ENCODE measurements at places on chromosomes 7 and 10.
A peak's percentile ranks its signal among the peaks of the same experiment; 100 is the strongest.

GRCh38 chr10:29688230-29688661 lies 53.5 kb upstream of the SVIL start:
- no peak for DNase-seq

DNA sequence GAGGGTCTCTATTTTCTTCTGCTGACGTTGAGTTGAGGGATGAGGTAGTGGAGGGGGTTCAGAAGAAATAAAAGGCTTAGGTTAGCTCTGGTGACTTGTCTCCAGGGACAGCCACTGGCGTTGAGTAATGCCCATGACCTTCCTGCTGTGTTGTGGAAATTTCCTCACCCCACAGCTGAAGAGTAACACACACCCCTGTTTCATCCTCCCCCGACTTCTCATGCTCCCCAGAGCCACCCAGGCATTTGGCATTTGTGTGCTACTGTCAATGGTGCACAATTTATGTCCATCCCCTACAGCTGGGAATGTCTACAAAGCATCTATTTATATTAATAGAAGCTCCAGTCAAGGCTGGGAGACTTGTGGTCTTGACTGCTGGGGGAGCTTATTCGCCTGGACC lies 4.7 kb upstream of the TMEM72 start:
- DNase-seq: no peak

- no peak for DNase-seq
These were observed 10.7 kb downstream of the GRK5 start for GRCh38 chr10:119217991-119218490.

DNA sequence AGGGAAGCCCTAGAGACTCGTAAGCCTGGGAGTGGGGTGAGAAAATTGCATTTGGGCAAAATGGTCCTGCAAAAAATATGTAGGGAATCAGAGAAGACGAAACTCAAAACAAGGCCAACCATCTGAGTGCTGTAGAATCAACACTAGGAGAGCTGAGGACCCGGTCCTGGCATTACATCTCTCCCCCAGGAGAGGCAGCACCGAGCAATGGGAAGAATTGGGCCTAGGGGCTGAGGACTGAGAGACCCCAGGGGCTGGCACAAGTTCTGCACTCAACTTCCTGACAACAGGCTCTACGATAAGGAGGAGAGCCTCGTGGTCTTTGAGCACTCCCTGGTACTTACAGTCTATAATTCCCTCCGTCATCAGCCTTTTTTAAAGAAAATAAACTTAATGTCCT lies 47.6 kb downstream of the BPGM start:
- DNase-seq: no peak

DNA sequence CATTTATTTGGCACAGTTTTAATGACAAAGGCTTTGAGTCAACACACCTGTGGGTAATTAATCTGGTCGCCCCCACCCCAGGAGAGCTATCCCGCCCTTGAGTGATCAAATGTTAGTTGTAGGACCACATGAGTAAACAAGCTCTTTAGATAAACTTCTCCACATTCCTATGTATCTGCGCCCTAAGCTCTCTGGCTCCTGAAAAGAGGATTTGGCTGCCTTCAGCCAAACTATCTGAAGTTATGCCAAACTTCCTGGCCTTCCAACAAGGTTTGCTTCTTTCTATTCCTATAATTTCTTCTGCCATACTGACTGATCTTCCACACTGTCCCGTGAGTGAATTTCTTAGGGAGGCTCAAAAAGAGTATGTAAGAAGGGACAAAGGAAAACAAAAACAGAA lies 134.2 kb downstream of the RALA start:
- DNase-seq: no peak

DNA sequence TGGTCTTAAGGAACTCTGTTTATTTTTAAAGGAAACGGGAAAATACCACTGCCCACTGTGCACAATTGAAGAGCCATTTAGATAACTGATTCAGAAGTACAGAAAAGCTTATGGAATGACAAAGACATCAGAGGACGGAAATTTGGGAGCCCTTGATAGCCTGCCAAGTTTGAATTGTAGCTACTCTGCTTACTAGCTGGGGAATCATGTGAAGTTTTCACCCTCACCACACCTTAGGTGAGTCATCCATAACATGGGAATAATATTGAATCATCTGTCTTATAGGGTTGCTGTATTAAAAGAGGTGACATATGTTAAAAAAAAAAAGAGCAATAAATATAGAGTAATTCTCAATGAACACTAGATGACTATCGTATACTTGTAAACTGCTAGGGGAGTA lies 1104.2 kb downstream of the GATA3 start:
- no peak for DNase-seq

DNA sequence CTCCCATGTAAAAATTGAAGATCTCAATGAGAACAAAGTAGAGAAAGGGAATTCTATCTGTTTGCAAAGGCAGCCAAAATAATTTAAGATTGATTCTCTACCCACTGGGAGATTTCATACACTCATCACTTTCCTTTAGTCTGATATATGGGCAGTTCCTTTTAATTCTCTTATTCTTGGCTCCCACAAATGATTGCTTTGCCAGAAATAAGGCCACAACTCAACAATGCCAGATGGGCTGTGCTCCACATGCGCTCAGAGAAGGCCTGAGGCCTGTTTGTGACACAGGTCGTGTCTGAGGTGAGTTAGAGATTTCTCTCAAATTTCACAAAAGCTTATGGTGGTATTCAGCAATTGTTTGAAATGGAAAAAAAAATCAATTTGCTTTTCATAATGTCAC lies 501.9 kb upstream of the SEMA3D start:
- no peak for DNase-seq

DNA sequence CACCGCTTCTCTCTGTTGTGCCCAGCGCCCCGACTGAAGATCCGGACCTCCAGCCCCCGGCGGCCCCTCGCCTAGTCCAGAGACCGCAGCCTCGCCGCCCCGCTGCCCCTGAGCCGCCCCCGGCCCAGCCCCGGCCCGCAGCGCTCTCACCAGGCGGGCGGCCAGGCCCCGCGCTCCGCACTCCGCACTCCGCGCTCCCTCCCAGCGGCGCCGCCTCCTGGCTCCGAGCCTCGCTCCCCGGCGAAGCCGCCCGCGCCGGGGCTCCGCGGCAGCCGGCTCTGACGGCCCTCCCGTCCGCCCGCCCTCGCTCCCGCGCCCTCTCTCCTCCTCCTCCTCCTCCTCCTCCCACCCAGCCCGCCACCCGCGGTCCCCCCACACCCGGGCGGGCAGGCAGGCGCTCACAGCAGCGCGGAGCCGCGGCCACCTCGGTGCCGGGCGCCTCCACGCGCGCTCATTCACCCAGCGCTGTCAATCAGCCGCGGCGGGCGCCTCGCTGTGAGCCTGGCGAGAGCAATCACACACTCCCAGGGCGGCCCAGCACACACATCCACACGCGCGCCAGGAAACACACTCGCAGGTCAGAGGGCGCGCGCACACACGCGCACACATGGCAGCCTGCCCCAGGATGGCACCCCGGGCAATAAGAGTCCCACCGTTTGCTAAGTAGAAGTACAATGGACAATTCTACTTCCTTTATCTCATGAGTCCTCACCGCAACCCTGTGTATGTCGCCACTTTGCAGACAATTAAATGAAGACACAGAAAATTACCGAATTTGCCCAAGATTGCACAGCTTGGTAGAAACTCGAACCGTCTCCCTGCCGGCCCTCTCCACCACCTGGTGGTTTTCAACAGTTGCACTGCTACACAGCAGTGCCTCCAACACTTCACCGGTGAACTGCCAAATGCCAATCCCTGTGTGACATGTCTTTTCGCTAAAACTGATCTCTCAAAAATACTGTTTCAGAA lies at the start of gene PRRT4:
TSS of gene PRRT4 (minus strand) at position 280 of the 969 bp plus-strand sequence.
- peak; percentile 63 for DNase-seq

GRCh38 chr10:128704716-128705115 lies 578.5 kb upstream of the MKI67 start:
- no peak for DNase-seq

- DNase-seq: no peak
These were observed 12.3 kb downstream of the AOAH start for GRCh38 chr7:36712015-36712414.

- no peak for DNase-seq
These were observed 207.0 kb upstream of the CXCL12 start for GRCh38 chr10:44591911-44592310.

DNA sequence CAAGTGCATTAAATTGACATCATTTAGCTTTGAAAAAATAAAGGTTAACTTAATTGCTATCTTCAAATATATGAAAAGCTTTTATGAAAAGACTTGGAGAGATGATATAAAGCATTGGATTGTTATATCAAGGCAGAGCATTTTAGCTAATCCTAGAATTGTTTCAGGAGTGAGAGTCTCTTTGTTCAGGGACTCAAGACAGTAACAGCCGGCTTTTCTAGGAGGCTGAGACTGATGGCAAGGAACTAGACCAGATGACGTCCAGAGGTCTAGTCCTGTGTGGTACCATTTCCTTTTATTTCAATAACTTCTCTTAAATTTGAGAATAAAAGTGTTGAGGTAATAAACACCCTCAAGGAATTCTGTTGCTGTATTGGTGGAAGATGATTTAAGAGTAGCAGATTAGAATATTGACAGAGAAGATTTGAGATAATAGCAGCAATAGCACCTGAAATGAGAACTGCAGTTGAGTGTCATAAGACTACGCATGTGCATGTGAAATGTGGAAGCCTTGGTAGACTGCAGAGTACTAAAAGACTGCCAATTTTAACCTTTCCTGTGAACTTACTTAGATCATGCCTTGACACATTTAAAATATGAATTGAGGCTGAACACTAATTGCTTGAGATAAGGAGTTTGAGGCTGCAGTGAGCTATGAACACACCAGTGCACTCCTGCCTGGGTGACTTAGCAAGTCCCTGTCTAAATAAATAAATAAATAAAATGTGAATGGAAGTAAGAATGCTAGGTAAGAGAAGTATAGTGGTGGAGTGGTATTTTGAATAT lies 79.6 kb downstream of the ZNRF2 start:
- peak; percentile 82 for DNase-seq

DNA sequence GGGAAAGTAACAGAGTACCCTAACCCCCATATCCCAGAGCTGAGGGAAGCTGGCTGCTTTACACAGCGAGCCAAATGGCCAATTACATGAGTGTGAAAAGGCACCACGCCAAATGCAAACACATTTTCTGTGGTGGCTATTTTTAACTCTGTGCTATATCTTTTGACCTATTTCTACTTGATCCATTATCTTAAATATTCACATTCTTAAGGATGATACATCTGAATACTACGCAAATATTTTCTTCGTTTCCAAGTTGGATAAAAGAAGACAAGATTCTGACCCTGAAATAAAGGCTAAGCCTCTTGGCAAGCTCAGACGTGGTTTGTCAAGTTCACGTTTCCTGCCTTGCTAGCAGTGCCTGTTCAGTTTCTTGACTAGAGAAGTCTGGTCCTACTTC lies 146.7 kb upstream of the TMEM196 start:
- no peak for DNase-seq

DNA sequence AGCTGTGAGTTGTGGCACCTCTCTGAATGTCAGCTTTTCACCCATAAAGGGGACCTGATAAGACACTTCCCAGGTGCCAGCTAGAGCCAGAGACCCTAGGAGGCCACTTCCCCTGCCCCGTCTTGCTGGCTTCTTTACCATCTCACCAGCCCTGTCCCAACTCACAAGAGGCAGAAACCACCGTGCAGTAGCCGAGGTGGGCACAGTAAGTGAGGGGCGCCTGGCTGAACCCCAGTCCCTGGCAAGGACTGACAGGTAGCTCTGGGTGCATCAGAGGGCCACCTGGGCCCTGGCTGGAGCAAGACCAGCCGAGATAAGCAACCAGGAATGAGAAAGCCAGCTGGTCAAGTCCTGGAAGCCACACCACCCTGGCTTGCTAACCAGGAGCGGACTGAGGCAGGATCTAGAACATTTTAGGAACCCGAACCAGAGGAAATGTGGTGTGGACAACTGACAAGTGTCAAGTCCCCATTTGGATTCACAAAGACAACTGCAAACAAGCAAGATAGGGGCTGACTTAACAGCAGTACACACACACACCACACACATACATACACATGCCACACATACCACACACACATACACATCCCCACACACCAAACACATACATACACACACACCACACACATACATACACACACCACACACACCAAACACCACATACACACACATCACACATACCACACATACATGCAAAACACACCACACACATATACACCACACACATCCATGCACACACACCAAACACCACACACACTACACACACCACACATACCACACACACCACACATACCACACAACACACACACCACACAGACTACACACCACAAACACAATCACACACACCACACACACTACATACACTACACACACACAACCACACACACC lies 20.8 kb downstream of the OGDHL start:
- no peak for DNase-seq

GRCh38 chr7:78427209-78427608 lies 628.6 kb downstream of the PHTF2 start:
- no peak for DNase-seq

- no peak for DNase-seq
These were observed 140.7 kb upstream of the AGK start for GRCh38 chr7:141410353-141411000.

GRCh38 chr7:86790383-86790782 lies 146.7 kb downstream of the GRM3 start:
- no peak for DNase-seq

DNA sequence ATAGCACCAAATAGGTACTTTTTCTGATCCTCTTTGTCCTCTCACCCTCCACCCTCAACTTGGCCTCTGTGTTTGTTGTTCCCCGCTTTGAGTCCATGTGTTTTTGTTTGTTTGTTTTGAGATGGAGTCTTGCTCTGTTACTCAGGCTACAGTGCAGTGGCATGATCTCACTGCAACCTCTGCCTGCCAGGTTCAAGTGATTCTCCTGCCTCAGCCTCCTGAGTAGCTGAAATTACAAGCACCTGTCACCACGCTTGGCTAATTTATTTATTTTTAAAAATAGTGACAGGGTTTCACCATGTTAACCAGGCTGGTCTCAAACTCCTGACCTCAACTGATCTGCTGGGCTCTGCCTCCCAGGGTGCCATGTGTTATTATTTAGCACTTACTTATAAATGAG lies 5.3 kb downstream of the ZNF273 start:
- no peak for DNase-seq

DNA sequence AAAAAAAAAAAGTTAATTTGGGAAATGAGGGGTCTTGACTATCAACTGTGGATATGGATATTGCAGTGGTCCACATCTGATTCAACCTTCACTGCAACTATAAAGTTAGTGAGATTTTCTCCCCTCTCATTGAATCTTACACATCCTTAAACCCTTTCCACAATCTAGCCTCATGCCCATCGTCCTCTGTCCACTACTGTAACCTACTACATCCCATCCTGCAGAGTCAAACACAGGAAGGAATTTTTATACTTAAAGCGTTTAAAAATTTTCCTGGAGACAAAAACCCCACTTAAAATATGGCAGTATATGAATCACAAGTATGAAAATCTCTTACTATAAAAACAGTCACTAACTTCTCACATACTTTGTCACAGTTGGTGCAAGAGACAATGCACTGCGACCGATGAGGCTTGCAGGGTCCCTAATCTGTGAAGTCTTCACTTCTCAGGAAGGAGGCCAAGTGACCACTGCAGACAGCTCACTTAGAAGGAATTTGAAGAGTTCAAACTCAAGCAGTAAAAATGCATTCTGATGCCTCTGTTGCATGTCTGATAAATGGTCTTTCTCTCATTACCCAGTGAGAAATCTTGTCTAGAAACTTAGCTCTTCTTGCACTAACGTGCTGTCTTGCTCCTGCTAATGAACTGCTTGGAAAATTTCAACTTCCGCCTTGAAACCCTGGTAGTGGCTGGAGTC lies 50.3 kb upstream of the ST8SIA6 start:
- DNase-seq: no peak

- no peak for DNase-seq
These were observed 255.0 kb upstream of the SP8 start for GRCh38 chr7:21041666-21042065.

GRCh38 chr10:78774999-78775711 lies 293.6 kb upstream of the ZMIZ1 start:
- no peak for DNase-seq

GRCh38 chr7:41029072-41029499 lies 673.8 kb downstream of the INHBA start:
- DNase-seq: no peak

Measured in hematopoietic multipotent progenitor cell treated with erythropoietin and hydrocortisone succinate and interleukin-3 and kit ligand, for 6 days (in vitro differentiated cells).